ENCODE measurements at places on chromosomes 4 and X.

- no peak for DNase-seq
Measured at GRCh38 chr4:48421101-48421500, 62.0 kb upstream of the SLC10A4 start.

GRCh38 chr4:48742412-48742811 is 37.7 kb downstream of the FRYL start:
- DNase-seq = no peak

DNA sequence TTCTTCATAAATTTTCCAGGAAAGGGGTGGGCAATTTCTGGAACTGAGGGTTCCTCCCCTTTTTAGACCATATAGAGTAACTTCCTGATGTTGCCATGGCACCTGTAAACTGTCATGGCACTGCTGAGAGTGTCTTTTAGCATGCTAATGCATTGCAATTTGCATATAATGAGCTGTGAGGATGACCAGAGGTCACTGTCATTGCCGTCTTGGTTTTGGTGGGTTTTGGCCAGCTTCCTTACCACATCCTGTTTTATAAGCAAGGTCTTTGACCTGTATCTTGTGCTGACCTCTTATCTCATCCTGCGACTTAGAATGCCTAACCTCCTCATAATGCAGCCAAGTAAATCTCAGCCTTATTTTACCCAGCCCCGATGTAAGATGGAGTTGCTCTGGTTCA is 577.8 kb downstream of the NLGN4X start:
- no peak for DNase-seq

- DNase-seq = no peak
Measured at GRCh38 chr4:39255871-39256270, 73.5 kb downstream of the WDR19 start.

- no peak for DNase-seq
Measured at GRCh38 chr4:90824266-90825150, 697.3 kb downstream of the CCSER1 start.

DNA sequence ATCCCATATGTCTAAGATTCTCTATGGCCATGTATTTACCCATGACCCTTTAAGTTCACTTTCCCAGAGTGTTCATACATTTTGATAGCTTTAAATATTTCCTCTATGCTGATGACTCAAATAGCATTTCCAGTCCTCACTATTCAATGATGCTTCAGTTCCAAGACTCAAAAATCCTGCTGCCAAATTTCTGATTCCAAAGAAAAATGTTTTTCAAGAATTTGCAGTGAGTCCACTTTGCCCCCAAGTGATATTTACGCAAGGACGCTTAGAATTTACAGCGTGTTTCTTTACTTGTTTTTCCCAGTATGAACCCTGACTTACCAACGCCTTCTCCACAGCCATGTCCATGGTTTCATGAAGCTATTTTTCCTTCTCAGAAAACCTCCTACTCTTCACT is 127.9 kb upstream of the PCDH18 start:
- no peak for DNase-seq

DNA sequence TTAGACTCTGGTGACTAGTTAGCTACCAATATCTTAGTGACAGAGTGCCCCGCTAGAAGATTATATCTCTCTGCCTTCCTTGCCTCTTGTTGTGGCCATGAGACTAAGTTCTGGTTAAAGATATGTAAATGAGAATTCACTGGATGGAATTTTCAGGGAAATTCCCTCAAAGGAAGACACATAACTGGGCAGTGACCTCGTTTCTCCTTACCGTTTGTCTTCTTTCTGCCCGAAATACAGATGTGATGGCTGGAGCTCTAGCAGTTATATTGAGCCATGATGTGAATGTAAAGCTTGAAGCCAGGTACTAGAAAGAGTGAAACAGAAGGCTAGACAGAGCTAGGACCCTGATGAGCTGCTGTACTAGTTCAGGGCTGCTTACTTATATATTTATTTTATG is 80.5 kb downstream of the FHDC1 start:
- no peak for DNase-seq

GRCh38 chrX:22121161-22121560 is 89.0 kb downstream of the PHEX start:
- DNase-seq = no peak

DNA sequence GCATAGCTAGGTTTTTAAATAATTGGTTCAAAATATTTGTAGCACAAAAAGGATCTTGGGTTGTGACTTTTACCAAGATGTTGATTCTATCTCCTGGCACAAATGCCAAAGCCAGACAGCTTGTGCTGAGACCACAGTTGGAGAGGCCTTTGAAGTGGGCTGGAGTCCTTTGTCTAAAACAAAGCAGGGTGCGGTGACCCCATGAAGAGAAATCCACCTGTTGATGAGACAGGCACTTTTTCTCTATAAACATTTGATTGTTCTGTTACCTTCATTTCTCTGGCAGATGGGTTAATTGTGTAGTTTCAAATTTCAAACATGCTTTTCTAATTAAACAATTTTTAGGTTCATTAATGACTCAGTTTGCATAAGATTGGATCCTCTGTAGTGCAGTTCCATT is 56.7 kb downstream of the STOX2 start:
- DNase-seq = no peak
